Stimulated activated CD4-positive, alpha-beta T cell treated with anti-CD3 and anti-CD28 coated beads, TNF-alpha, amount 100 ng/mL, for 4 hours (primary cell): ENCODE measurements at places on chromosomes 4 and X.

DNA sequence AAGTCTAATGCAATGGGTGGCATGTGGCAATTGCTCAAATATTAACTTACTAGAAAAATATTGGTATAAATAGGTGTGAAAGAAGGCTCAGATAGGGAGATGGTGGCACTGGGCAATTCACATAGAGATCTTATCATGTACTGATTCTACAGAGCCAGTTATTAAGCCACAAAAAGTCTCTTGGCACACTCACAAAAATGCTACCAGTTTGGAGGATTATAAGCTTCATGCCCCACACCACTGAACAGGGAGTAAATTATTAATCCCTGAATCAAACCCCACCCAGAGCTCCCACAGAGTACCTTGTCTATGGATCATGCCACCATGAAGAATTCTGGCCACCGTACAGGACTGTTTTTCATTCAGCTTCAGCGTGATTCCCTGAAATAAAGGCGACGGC is 13.8 kb downstream of the MPP1 start:
- DNase-seq: no peak

GRCh38 chr4:148216866-148217814 is 225.1 kb downstream of the NR3C2 start:
- no peak for DNase-seq

GRCh38 chr4:40323866-40324265 is 11.3 kb upstream of the CHRNA9 start:
- DNase-seq: no peak

DNA sequence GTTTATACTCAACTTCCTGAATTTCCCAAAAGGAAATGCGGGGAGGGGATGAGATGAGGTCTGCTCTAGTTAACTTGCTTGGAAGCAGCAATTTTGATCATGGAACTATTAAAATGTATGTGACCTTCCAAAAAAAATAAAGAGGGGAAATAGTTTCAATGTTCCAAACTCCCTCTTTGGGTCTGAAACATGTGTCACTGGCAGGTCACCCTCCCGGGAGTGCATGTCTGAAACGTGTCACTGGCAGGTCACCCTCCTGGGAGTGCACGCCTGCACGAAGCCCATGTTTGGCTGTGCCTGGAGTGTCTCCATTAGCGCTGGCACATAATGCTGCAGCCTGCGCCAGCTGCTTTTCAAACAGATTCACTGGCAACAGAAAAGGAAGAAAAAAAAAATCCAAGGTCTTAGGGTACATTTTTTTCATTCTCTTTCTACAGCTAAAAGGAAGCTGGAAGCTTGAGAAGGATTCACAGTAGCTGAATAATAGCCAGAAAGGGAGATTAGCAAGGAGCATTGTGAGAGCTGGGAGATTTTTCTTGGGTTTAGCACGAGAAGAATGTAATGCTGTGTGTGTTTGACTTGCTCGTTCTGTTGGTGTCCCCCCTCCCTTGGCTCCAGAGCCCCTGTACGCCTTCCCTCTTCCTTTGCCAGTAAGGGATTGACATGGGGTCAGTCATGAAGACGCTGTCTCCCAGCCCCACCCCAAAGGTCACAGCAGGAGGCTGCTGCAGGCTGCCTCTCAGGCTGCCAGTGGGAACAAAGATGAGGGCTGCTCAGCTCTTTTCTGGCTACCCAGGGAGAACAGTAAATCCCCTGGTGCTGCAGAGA is 39.2 kb upstream of the TLR3 start:
- no peak for DNase-seq

GRCh38 chr4:65669111-65670019 is 924 bp downstream of the EPHA5 start:
- no peak for DNase-seq

DNA sequence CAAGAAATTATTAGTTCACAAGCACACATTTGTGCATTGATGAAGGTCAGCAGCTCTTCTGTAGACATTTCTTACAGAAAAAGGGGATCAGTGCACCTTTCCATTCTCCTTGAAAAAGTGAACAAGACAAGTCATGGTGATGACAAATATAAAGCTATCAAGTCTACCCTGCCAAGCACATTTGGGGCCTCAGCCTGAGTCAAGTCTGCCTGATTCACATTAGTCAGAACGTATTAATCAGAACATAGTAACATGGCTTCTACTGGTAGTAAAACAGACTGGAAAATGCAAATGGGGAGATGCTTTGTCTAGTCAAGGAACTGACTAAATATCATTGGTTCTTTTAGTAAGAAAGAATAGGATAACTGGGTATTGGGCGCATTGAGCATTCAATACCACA is 2305.1 kb downstream of the PCDH7 start:
- no peak for DNase-seq

DNA sequence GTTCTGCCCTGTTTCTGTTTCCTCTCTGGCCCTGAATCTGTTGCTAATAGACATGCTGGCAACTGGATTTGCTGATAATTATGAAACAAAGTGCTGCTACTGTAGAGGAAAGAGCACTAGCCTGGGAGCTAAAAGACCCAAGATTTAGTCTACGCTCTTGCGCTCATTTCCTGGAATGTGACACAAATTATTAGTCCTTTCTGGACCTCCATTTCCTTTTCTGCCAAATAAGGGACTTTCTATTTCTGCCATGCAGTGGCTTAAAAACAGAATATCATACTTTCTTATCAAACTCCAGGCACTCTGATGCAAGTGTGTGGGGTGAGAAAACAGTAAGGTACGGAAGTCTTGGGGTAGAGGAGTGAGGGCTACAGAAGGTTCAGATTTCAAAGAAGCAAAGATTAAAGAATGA is 48.3 kb upstream of the GPR174 start:
- DNase-seq: no peak

- DNase-seq: no peak
Measured at GRCh38 chr4:55087009-55087912, 38.1 kb downstream of the KDR start.

- no peak for DNase-seq
Measured at GRCh38 chr4:128284317-128284716, 3.3 kb downstream of the PGRMC2 start.

GRCh38 chr4:166481739-166482138 is 608.7 kb downstream of the TLL1 start:
- no peak for DNase-seq

DNA sequence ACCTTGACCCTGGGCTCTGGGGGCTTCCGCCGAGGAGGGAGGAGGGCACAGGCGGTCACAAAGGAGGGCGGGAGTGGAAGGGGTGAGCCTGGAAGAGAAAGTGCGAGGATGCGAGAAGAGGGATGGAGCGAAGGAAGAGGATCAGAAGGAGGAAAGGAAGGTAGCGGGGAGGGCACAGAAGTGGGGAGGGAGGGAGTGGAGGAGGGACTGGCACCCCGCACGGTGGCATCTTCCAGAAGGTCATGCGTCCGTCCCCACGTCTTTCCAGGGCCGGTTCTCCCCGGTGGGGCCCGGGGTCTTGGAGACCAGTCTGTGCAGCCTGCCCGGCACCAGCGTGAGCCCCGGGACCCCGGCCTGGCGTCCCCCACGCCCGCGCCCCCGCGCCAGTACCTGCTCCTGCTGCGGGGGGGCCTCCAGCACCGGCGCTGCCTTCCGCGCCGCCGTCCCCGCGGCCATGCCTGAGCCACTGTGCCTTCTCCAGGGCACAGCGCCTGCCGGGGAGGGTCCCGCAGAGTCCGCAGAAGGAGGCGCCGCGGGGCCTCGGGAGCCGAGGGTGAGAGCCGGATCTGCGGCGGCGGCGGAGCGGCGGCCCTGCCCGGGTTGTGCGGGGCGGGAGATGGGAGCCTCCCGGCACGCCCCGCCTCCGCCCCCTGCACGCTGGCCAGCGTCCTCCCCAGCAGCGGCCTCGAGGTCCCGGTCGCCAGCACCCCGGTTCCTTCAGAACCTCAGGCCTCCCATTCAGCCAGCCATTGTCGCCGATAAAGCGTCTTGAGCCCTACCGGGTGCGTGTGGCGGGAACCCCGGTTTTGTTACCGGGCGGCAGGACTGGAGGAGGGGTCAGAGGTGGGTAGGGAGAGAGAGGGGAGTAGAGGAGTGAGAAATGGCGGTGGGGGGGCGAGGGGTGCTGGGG is at the start of gene RNF175:
Gene RNF175, minus strand, starts transcription at position 618 of the 910 bp plus-strand sequence. Its CDS starts 162 bp downstream, at position 456.
- DNase-seq: no peak
